ENCODE measurements at places on chromosomes 2 and 18. TPM values are rescaled to one million over a fixed set of nuclear protein-coding genes. Genes with fewer than 3 reads are reported as not detected.

ARHGEF4 gene
- 35.3 TPM for total RNA-seq

PROKR1 gene
- 2.7 TPM for total RNA-seq

POTEE gene
- 0.18 TPM for total RNA-seq

DNA sequence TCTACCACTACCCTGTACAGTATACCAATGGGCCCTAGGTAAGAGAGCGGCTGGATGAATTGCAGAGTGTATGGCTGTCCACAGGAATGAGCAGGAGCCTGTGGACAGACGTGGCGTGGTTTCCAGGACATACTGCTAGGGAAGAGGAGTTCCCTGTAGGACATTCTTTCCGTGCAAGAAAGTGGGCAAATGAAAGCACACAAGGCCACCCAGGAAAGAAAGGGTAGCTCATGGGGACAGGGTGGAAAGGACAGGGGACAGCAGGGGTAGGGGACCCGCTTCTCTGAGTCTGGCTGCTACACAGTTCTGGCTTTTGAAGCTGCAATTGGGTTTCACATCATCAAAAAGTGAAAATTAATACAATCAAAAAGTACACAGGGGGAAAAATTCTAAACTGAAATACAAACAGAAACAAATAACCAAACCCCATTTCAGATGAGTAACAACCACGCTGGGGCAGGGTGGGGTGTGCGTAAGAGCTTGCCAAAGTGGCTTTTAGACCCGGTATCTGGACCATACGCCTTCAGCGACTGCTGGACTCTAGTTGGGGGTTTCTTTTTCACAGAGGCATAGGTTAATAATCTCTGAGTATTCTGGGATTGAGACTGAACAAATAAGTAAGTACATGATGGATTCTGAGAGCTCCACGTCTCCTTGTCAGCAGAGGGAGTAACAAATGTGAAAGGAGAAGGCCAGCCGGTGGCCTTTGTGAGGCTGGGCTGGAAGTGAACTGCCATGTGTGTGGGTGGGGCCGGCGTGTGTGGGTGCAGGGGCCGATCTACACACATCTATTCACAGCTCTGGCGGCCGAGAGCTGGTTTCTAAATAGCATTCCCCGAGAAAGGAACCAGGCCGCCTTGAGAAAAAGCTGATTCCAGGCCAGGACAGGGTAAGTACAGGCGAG lies 84.0 kb downstream of the HDAC4 start:
- no peak for DNase-seq

DNA sequence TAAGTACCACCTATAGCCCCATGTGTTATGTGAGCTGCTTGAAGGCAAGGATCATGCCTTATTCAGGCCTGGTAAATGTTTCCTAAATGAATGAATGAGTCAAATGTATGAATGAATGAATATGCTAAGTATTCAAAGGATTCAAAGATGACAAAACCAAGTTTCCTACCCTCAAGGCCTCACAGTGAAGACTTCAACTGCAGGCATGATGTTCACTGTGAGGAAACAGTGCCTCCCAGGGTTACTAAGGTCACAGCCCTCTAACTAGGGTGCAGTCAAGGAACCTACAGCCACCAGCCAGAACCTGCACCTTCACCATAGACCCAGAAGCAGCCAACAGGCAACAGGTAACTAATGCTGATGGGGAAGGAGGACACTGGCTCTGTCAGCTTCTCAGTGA lies 69.3 kb downstream of the SUMO1 start:
- DNase-seq: no peak

- DNase-seq: no peak
Observed at GRCh38 chr2:45675263-45675812, 23.9 kb downstream of the PRKCE start.
